HFF-Myc (cell line): ENCODE measurements at places on chromosomes 12 and 14.

GRCh38 chr14:68694516-68695235 lies 98.2 kb downstream of the ZFP36L1 start:
- DNase-seq = no peak

GRCh38 chr14:35349496-35350365 lies 54.8 kb downstream of the NFKBIA start:
- no peak for DNase-seq

GRCh38 chr12:85057370-85057963 lies 21.3 kb downstream of the LRRIQ1 start:
- peak; percentile 19 for DNase-seq

DNA sequence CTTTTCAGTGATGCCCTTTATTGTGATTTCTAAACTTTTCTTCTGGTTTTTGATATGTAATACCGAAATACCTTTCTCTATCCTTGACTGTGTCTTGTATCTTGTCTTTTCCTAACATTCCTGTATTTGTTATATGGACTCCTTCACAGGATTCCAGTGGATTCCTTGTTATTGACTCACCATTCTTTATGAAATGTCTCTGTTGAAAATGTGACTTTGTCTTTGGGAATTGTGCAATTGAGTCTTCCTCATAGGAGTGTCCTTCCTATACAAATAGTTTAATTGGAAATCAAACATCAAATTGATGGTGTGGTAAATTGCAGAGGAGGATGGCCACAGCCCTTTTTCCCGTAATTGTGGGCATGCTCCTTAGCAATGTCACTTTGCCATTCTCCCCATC lies 296.6 kb upstream of the KITLG start:
- no peak for DNase-seq

- DNase-seq = no peak
Observed at GRCh38 chr12:544142-544541, 84.4 kb downstream of the B4GALNT3 start.

DNA sequence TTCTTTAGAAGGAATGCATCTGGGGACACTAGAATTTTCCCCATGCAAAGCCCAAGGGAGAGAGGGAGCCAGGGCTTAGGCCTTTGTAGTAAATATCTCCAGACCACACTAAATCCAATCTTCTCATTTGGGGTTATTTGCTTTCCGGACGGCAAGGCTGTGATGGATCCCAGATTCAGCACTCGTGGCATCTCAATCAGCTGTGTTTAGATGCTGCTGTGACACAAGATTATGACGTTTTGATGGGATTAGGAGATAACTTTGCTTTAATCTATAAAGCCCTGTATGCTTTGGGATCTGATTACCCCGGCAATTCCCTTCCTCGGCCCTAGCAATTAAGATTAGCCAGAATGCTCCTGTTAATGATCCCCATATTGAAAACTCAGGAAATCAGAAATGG lies 686.7 kb upstream of the TBX3 start:
- DNase-seq = no peak

DNA sequence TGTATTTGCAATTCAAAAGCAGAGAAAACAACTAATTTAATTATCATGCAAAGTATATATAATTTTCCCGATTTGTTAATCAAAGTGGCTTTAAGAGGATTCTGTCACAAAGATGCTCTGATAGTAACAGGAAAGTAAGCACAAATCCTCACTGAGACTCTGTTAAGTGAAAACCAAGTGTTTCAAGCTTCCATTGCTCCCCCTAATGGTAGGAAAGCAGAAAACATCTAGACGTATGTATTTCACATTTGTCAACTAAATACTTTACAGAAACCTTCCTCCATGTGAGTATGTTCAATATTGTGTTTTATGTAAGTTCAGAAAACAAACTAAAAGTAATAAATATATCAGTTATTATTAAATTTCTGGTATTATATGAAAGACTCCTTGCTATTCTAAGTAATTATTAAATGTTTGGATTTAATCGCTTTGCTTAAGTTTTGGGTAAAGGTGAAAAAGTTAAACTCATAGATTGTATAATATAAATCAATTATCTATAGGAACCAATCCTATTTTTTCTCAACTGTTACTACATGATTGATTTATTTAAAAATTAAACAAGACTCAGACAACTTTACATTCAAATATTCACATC lies 1.5 kb upstream of the NTS start:
- DNase-seq = peak; percentile 33

- DNase-seq = peak; percentile 89
Observed at GRCh38 chr12:100554608-100555077, 18.8 kb upstream of the GAS2L3 start.

DNA sequence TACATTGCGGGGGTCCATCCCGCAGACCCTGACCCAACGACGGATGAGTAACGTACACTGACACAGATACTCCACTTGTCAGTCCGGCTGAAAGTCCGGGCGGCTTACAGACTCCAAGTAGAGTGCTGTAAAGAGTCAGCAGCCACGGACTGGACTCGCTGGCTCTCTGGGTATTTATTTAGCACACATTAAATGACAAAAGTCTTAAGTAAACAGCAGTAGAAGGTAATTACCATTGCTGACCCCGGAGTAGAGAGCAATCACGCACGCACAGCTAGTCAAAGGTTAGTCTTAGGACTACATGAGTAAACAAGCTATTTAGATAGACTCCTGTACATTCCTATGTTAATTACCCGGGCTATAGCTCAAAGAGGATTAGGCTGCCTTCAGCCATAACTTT lies 780.9 kb downstream of the RPS29 start:
- DNase-seq = no peak

- no peak for DNase-seq
Observed at GRCh38 chr12:57441846-57442427, 7.4 kb downstream of the INHBC start.

- DNase-seq = no peak
Observed at GRCh38 chr12:115639648-115640012, 637.9 kb downstream of the MED13L start.

GRCh38 chr12:124617615-124618014 lies 50.2 kb upstream of the NCOR2 start:
- no peak for DNase-seq

GRCh38 chr14:84080944-84081343 lies 1449.0 kb upstream of the FLRT2 start:
- no peak for DNase-seq

GRCh38 chr14:32102968-32103367 lies 25.9 kb downstream of the ARHGAP5 start:
- DNase-seq = no peak

- DNase-seq = no peak
Observed at GRCh38 chr12:53501615-53502181, 615 bp downstream of the TARBP2 start.
